H7 (cell line): ENCODE measurements at places on chromosomes 4 and X.

DNA sequence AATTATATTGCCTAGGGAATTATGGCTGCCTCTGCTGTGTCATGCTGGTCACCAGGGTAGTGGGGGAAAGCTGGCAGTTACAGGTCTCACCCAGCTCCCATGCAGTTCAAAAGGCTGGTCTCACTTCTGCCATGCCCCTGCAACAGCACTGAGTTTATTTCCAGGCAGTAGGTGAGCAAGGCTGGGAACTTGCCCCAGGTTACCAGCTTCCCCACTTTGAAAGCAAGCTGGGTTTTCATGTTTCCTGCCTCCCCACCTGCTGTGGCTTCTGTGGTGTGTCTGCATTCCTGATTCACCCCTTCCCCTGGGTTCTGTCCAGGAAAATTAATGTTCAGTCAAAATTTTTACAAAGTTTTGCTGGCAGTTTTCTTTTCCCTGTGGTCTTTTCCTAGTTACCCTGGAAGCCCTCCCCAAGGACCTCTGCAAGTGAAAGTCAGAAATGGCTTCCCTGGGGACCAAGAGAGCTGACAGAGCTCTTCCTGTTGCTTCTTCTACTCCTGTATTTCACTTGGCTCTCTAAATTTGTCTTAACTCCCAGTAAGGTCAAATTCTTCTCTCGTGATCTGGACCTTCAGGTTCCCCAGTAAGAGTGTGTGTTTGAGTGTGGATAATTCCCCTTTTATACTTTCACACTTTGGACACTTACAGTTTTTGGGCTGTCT, 58.5 kb upstream of the AGTR2 start:
- no peak for DNase-seq

- peak; percentile 12 for DNase-seq
Observed at GRCh38 chr4:147754037-147754445, 22.2 kb downstream of the ARHGAP10 start.

DNA sequence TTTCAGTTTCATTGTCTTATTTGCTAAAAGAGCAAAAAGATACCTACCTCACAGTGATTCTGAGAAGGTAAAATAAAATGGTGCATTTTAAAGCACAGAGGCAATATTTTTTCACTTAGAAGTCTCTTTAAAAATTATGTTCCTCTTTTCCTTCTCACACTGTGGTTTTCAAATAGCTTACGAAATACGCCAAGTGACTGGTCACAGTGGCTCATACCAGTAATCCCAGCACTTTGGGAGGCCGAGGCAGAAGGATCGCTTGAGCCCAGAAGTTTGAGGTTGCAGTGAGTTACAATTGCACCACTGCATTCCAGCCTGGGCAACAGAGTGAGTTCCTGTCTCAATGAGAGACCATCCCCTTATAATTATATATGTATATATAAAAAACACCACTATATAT, 372.6 kb downstream of the FBXO8 start:
- DNase-seq: no peak

DNA sequence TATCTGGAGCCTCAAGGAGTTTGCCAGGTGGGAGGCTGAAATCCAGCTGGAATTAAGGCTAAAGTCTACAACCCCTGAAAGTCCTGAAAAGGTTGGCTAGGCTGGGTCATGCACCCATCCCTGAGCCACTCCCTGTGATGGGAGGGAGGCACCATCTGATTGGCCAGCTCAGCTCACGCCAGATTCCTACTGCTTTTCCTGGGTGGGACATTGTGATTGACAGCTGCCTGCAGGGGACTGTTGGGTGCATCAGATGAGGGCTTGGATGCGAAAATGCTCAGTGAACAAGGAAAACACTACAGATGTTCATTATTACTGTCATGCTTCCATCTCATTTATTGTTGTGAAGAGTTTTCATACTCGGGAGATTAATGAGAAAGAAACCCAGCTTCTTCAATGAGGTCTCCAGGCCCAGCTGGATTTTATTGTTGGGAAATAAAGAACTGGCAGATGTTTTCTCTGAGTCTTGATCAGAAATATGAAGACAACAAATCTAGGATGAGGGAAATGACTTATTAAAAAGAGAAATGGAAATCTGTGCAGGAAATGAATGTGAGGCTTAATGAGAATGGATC, 185.9 kb downstream of the STK32B start:
- DNase-seq: peak; percentile 29
